ENCODE measurements at places on chromosomes 5 and 9.

DNA sequence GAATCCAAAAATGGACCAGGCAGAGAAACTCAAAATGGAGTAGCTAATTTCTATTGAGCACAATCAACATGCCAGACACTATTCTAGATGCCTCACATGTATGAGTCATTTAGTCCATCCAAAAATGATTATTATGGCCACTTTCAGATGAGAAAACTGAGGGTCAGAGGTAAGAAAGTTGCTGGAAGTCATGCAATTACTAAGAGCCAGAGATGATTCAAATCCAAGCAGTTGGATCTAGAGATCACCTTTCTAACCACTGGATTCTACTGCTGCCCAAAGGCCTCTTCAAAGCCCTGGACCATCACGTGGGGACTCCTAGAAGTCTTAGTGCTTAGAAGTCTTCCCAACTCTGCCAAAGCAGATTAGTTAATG lies 51.8 kb upstream of the HMHB1 start:
- DNase-seq: no peak

DNA sequence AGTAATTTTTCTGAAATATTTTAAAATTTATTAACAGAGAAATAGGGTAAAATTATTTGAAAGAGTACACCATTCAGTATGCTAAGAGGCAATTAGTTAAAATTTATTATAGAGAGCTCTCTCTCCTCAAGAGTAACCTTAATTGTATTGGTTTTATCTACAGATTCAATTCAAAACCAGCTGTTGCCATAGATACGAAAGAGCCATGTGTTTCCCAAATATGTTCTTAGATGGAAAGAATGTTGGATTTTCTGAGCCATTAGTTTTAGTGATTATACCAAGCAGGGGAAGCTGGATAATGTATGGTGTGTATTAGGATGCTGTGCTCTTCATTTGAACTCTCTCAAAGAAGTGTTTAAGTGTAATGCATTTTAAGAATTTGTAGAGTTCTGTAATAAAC lies 27.8 kb downstream of the C7 start:
- DNase-seq: no peak

- no peak for DNase-seq
Observed at GRCh38 chr9:5430912-5431311, 6.8 kb downstream of the PLGRKT start.

DNA sequence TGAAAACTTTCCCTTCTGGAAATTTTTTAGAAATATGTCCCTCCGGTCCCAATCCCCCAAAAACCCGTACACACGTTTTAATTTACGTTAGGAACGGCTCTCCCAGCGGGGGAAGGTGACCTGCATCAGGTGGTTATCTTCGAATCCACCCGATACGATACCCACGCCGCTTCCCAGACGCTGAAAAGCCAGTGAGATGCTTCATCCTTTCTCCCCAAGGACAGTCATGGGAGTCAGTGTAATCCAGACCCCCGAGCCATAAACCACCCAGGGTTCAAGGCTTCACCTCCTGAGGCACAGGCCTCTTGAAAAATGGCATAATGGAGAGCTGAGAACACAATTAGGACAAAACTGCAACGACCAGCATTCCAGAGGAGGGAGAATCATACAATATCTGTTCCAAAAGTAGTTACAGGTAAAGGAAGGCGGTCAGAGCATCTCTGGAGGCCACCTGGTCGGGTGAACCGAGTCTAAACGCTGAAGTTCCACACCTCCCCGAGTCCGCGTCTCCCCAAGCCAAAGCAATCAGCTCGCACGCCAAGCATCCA lies 857 bp downstream of the FAM169A start:
- DNase-seq: no peak

DNA sequence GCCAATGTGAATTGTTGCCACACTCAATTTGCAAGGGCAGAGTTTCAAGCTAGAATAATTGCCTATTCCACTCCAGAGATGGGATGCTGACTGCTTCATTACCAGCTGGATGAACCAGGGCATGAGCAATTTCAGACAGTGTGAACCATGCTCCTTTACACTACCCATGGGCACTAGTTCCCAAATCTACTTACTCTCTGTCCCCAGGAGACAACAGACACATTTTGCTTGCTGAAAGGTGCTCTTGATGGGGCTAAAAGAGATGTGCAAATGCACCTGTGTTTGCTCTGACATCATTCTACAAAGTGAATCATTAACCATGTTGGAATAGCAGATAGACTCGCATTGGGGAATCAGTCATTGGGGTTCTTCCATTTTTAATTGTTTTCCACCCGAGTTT lies 522.3 kb upstream of the NUDT12 start:
- no peak for DNase-seq

Measured in neural progenitor cell (in vitro differentiated cells).